ENCODE measurements at places on chromosomes 7 and 10. TPM values are rescaled to one million over a fixed set of nuclear protein-coding genes. Genes with fewer than 3 reads are reported as not detected.

ENTPD1 gene
- 0.37 TPM for total RNA-seq

ACSM6 gene
- total RNA-seq = not detected

CYP26C1 gene
- 0.37 TPM for total RNA-seq

DNA sequence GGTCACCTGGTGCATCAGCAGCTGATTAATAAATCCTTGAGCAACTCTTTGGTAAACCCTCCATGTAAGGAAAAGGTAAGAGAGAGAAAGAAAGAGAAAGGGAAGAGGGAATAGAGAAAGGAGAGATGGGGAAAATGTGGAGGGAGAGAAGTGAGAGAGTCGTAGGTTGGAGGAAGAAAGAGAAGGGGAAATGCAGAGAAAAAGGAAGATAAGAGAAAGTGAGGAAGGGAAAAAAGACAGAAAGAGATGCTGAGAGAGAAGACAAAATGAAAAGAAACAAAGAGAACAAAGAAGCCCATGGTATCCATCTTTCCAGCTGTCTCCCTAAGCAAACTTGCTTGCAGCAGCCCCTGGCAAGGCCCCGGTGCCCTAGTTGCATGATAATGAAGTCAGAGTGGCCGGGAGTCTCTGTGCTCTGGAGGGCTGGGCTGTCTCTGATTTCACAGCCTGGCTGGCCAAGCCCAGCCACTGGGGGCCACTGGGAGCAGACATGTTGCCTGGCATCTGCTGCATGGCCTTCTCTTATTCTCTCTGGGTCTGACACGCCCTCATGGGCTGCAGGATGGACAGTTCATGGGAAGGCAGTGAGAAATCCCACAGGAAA, 48.4 kb downstream of the PRR15 start:
- no peaks in the 10 kb centered on the region for H3K36me3 ChIP-seq
- DNase-seq = no peak
- no peak overlapping the region for H3K4me3 ChIP-seq
- no peaks in the 10 kb centered on the region for H3K4me1 ChIP-seq
- H3K27ac ChIP-seq = no peak overlapping the region

ZNF503 gene
- total RNA-seq = 14.6 TPM

DNA sequence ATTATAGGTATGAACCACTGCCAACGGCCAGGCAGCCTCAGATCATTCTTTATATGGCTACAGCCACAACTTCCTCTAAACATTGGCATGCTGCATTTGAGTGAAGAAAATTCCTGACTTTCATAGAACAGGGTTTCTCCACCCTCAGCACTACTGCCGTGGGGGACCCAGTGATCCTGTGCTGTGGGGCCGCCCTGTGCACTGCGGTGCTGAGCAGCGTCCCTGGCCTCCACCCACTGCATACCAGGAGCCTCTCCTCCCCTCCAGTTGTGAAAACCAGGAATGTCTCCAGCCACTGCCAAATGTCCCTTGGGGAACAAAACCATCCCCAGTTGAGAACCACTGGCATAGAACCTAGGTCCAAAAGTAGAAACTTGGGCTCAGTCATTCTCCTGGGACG, 15.8 kb downstream of the CNPY1 start:
- H3K4me3 ChIP-seq = no peak overlapping the region
- H3K36me3 ChIP-seq = no peaks in the 10 kb centered on the region
- DNase-seq = no peak
- H3K27me3 ChIP-seq = peaks cover 88% of the 10 kb centered on the region
- no peak overlapping the region for H3K27ac ChIP-seq
- H3K4me1 ChIP-seq = peaks cover 28% of the 10 kb centered on the region

TUBAL3 gene
- total RNA-seq = not detected

GRCh38 chr10:121525251-121526134, 72.8 kb downstream of the FGFR2 start:
- H3K4me3 ChIP-seq = peak overlapping the region; percentile 14
- no peak for DNase-seq
- peaks cover 5% of the 10 kb centered on the region for H3K36me3 ChIP-seq

DNA sequence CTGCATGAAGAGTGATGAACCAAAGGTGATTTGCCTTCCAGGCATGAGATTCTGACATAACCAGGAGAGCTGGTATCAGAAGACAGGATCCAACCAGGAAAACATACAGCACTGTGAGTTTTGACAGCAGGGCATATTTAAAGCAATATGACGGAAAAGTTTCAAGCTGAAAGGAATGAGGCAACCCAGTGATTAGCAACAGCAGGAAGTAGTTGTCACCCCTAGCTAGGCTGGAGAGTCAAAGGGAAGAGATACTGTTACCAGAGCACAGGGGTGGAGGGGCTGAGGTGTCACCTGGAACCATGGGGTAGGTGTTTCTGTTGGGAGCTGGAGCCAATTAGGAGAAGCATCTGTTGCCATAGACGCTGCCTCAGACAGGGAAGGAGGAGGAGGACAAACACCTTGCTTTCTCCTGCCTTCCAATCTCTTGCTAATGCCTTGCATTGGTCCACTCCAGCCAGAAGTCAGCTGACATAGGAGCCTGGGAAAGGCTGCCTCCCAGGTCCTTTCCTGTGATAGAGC, 125.4 kb upstream of the SORCS3 start:
- H3K36me3 ChIP-seq = no peaks in the 10 kb centered on the region
- no peaks in the 10 kb centered on the region for H3K27me3 ChIP-seq
- H3K4me1 ChIP-seq = no peaks in the 10 kb centered on the region

GRCh38 chr7:22488643-22489462, 11.1 kb downstream of the STEAP1B start:
- no peak overlapping the region for H3K27ac ChIP-seq
- H3K4me1 ChIP-seq = peaks cover 17% of the 10 kb centered on the region
- no peak overlapping the region for H3K4me3 ChIP-seq
- no peaks in the 10 kb centered on the region for H3K27me3 ChIP-seq

GRCh38 chr7:155741082-155741481, 71.2 kb downstream of the SHH start:
- H3K36me3 ChIP-seq = peaks cover 7% of the 10 kb centered on the region
- no peaks in the 10 kb centered on the region for H3K4me1 ChIP-seq

GRM3 gene
- total RNA-seq = 3.4 TPM

DNA sequence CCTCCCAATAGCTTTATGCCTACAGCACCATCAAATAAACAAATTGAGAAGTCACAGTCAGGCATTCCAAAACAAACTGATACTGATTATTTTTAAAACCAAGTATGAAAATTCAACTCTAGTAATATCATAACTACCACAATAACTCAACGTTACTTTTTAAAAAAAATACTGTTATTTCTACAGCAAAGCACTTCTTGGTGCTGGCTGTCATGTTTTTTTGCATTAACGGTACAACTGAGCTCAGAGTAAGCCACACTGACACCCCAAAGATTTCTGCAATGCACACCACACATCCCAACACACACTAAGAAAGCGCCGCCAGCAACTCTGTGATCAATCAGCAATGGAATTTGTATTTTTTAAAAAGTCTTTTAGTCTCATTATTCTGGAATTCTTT, 113.6 kb downstream of the RNF32 start:
- no peak overlapping the region for H3K4me3 ChIP-seq
- H3K36me3 ChIP-seq = peaks cover 8% of the 10 kb centered on the region

DNA sequence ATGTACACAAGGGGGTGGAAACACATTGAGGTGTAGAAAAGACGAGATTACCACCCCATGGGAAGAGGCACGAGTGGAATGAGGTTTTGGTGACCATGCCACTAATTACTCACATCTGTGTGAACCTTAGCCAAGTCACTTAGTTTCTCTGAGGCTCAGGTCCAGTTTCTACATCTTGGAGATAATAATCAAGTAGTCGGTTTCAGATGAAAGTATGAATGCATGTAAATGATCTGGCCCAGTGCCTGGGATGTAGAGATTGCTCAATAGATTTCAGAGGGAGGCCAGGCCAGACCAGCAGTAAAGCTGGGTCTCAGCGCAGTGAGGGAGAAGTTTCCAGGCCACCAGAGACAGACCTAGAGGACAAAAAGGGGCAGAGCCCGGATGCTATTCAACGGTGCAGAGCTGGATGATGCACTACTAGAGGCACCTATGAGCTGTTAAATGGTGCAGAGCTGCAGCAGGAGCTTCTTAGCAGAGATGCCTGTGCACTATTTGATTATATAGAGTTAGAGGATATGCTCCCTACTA, 725.1 kb downstream of the GRID1 start:
- no peaks in the 10 kb centered on the region for H3K4me1 ChIP-seq
- no peaks in the 10 kb centered on the region for H3K27me3 ChIP-seq
- H3K36me3 ChIP-seq = no peaks in the 10 kb centered on the region

TTYH3 gene
- total RNA-seq = 237 TPM

GRCh38 chr10:75211007-75211691, 553 bp downstream of the VDAC2 start:
- no peaks in the 10 kb centered on the region for H3K27me3 ChIP-seq
- DNase-seq = no peak
- H3K4me3 ChIP-seq = peak overlapping the region; percentile 91
- peaks cover 7% of the 10 kb centered on the region for H3K36me3 ChIP-seq

DNA sequence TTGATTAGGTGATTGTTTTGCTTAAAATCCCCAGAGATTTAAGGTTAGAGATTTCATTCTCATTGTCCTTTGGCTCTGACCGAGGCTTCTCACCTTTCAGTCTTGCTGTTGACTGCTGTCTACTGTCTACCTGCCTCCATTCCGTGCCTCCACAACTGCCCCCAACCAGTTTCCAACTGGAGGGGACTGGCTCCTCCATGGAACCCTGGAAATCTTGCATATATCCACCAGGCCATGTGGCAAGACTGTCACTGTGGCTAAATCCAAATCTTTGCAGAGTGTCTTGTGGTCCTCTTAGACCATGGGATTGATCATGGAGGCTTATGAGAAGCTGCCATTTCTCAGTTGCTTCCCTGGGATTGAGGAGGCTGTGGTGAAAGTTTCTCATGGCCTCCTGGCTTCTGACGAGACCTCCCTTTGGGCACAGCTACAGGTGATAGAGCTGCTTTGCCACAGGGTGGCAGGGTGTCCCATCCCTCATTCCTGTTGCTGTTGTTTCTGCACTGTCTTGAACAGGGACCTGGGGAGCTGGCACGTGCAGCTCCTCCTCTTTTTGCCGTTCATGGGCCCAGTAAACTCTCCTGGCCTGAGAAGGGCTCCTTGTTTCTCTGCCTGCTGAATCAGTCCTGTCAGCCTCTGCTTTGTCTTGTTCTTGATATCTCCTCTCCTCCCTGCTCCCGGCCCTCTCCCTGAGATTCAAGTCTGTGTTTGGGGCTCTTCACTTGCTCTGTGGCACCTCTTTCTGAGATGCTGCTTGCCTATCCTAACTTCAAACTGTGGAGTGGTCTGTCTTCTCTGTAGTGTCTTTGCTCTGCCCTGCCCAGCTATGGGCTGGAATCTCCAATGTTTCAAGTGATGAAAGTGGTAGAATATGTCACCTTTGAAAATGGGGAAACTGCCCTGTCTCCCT, 63.6 kb upstream of the IGFBP3 start:
- H3K27me3 ChIP-seq = no peaks in the 10 kb centered on the region
- peak overlapping the region; percentile 7 for H3K27ac ChIP-seq
- H3K4me1 ChIP-seq = peaks cover 7% of the 10 kb centered on the region
- no peak for DNase-seq
- no peak overlapping the region for H3K4me3 ChIP-seq

DNA sequence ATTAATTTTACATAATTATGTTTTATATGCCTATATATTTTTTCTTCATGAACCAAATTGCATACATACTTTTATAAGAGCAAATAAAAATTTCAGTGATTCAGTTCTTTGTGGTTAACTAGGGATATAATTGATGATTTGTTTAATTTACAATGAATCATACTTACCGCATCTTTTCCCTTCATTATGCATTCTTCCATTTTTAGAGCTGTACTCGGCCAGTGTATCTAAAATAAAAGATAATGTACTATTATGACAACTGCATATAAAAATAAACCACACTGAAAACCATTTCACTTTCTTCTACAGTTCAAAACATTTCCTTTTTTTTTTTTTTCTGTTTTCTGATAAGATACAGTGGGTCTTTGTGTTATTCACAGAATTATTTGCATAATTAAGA, 179.9 kb downstream of the SEMA3E start:
- H3K27ac ChIP-seq = no peak overlapping the region
- no peak for DNase-seq
- H3K4me3 ChIP-seq = no peak overlapping the region
- H3K27me3 ChIP-seq = peaks cover 7% of the 10 kb centered on the region
- H3K4me1 ChIP-seq = peaks cover 18% of the 10 kb centered on the region
- H3K36me3 ChIP-seq = no peaks in the 10 kb centered on the region

- no peak for DNase-seq
- no peaks in the 10 kb centered on the region for H3K27me3 ChIP-seq
- no peak overlapping the region for H3K27ac ChIP-seq
- no peak overlapping the region for H3K4me3 ChIP-seq
- no peaks in the 10 kb centered on the region for H3K36me3 ChIP-seq
Measured at GRCh38 chr7:93945083-93945482, 23.5 kb downstream of the GNG11 start.

DNA sequence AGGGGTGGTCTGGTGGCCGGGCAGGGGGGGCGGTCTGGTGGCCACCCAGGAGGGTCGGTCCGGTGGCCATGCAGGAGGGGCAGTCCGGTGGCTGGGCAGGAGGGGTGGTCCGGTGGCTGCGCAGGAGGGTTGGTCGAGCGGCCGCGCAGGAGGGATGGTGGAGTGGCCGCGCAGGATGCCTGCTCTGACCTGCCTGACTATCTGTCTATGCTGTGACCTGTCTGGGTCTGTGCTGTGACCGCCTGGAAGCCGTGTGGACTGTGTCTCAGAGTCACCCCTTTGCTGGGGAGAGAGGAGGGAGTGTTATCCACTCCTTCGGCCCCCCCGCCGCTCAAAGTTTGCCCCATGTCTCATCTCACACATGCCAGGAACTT, 113.2 kb downstream of the ACTR3B start:
- no peak for DNase-seq
- no peak overlapping the region for H3K27ac ChIP-seq
- H3K36me3 ChIP-seq = no peaks in the 10 kb centered on the region
- no peaks in the 10 kb centered on the region for H3K27me3 ChIP-seq
- no peaks in the 10 kb centered on the region for H3K4me1 ChIP-seq

SFTPA1 gene
- not detected for total RNA-seq

SAP25 gene
- 3.4 TPM for total RNA-seq

DNA sequence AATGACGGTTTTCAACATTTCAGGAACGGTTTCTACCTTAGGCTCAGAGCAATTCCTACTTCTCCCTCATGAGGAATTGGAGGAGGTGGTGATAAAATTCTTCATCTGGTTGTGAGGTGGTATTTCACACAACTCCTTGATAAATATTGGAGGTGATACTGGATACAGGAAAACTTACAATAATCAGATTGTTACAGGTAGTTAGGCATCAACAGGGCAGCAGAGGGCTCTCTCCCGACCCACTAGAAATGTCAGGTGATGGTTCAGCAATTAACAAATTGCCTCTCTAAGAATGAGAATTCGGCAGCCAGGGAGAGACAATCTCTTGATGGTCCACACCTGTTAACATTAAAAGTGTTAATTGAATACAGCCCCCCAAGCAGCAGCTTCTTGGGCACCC, 22.6 kb downstream of the ZNF786 start:
- H3K4me1 ChIP-seq = peaks cover 9% of the 10 kb centered on the region
- H3K27ac ChIP-seq = no peak overlapping the region
- H3K27me3 ChIP-seq = no peaks in the 10 kb centered on the region
- peak overlapping the region; percentile 21 for H3K4me3 ChIP-seq
- peaks cover 15% of the 10 kb centered on the region for H3K36me3 ChIP-seq

DLX5 gene
- 0.70 TPM for total RNA-seq

EGFR gene
- 2.3 TPM for total RNA-seq

- H3K4me3 ChIP-seq = no peak overlapping the region
- peaks cover 24% of the 10 kb centered on the region for H3K4me1 ChIP-seq
- no peak for DNase-seq
Measured at GRCh38 chr10:12635127-12635541, 285.8 kb downstream of the CAMK1D start.

Data from neural crest cell (in vitro differentiated cells).